ENCODE measurements at places on chromosomes 2 and 18.
A peak's percentile ranks its signal among the peaks of the same experiment; 100 is the strongest.

DNA sequence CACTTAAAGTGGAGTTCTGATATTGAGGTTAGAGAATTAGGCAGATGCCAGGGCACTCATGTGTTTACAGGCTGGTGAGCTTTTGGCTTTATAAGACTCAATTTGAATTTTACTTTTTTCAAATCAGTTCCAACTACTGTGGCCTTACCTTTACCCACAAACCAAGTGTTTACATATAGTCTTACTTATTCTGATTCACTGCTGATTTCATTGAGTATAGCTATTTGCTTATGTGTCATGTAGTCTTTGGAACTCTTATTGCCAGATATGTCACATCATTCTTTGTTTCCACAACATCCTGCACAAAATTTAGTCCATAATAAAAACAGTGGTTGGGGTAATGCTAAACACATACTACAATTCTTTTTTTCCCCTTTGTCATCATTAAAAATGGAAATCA lies 96.5 kb downstream of the XIRP2 start:
- DNase-seq: no peak

GRCh38 chr2:175004980-175005732 lies at the start of gene CHN1:
Gene CHN1 (minus strand): TSS chr2:175005381. CDS start chr2:175004912, 469 bp downstream.
- peak; percentile 52 for DNase-seq

DNA sequence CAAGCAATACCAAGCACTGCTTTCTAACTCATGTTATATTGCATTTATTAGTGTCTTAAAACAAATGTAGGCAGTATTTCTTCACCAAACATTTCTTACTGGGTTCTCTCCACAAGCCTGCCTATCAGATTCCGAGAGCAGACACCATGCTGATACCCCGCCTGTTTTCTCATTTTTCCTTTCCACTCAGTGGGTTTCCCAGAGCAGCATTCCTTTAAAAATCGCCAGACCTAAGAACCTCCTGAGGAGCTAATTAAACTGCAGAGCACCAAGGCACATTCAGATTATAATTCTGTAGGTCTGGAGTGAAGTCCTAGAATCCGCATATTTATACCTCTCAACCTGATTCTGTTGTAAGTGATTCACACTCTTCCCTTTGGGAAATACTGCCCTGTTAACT lies 405.6 kb downstream of the TNS1 start:
- DNase-seq: no peak

DNA sequence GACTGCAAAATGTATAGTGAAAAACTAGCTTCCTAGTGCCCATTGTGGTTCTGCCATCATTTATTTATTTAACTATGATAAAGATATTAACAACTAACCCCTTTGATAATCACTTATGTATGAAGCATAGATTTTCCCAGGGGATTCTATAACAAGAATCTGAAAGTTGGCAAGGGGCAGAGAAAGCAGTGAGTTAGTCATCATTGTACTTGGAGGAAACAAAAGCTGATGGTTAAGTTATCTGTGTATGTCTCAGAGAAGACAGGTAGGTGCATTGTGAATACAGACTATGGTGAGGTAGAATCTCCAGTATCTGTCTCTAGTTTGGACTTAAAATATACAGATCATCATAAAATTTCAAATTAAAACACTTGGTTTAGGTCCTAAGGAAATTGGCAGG lies 2159.1 kb upstream of the CELF4 start:
- DNase-seq: no peak

- no peak for DNase-seq
Observed at GRCh38 chr2:17972991-17973390, 94.5 kb downstream of the KCNS3 start.

- no peak for DNase-seq
Observed at GRCh38 chr18:57025540-57025939, 121.3 kb upstream of the BOD1L2 start.

DNA sequence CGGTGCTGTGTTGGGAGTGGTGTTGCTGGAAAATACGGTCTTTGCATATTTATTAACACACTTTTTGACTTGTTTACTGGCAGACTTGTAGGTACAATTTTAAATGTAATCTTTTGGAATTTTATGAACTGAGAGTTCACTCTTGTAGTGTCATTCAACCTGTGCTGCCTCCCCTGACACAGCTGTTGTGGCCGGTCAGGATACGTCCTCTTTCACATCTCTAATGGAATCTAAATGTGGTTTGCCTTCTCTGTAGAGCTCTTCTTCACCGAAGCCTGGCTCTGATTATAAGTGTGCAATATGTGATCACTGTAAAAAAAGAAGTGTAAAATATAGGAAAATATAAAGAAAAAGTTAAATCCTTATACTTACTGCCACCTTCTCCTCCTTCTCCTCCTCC lies 94.7 kb downstream of the MAP4K4 start:
- DNase-seq: no peak

- DNase-seq: no peak
Observed at GRCh38 chr2:40439473-40439872, 12.4 kb downstream of the SLC8A1 start.

GRCh38 chr2:106745468-106745867 lies 140.5 kb downstream of the ST6GAL2 start:
- DNase-seq: no peak

DNA sequence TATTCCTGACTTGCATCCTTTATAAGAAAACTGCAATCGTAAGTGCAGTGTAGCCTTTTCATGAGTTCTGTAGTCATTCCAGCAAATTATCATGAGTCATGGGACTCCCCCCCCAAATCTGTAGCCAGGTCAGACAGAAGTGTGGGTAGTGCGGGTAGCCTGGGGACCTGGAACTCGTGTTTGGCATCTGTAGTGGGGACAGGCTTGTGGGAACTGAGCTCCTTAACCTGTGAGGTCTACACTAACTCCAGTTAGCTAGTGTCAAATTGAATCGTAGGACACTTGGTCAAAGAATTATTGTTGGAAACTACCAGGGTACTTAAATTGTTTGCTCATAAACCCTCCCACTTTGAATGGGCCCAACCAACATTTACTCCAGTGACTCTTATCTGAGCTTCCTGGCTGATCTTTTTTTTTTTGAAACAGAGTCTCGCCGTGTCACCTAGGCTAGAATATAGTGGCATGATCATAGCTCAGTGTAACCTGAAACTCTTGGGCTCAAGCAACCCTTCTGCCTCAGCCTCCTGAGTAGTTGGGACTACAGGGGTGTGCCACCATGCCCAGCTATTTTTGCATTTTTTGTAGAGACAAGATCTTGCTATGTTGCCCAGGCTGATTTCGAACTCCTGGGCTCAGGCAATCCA lies 12.4 kb downstream of the PFN4 start:
- no peak for DNase-seq

DNA sequence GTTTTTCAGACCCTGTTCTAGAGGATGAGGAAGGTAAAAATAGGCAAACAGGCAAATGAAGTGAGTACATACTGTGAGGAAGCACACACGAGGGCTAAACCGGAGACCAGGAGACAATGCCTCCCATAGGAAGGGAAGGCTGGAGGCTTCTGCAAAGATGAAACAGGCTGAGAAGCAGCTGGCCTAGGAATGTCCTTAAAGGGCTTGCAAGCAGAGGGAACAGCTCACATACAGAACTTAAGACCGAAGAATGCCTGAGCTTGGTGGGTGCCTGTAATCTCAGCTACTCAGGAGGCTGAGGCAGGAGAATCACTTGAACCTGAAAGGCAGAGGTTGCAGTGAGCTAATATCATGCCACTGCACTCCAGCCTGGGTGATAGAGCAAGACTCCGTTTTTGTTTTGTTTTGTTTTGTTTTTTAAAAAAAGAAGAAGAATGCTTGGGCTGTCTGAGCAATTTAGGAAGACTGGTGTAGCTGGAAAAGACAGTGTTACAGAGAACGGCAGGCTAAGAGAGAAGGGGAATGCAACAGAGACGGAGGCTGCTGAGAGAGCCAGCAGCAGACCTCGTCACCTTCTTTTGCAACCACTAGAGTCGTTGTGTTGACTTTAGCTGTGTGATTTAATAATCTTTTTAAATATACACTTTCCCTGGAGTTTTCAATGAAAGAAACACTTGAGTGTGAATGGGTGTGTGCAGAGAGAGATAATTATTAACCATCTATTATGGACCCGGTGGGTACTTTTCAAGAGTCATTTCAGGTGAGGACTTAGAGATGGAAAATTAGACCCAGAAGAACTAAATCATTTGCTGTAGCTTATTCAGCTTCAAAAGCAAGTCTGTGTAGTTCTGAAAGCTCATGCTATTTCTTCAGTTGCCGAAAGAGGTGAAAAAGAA lies 232.8 kb downstream of the GALR1 start:
- DNase-seq: no peak

DNA sequence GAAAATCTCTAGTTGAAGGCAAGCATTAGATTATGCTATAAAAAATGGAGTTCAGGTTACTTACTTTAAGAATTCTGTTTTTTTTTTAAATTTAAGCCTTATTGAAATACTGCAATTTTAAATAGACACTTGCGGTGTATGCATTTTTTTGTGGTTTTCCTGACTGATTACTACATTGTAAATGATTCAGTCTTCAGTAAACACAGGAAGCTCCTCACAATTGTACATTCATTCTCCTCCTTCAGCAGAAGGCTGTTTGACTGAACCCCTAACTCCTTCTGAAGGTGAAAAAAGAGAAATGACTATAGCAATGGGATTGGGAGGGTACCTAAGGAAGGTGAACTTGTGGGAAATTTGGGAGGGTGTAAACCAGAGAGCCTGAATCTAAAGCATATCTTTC lies 136.1 kb downstream of the GCA start:
- DNase-seq: no peak

GRCh38 chr2:83531206-83531826 lies 927.8 kb downstream of the SUCLG1 start:
- no peak for DNase-seq

GRCh38 chr2:53366543-53366942 lies 401.1 kb upstream of the CHAC2 start:
- no peak for DNase-seq

GRCh38 chr2:66070721-66071602 lies 364.0 kb upstream of the MEIS1 start:
- DNase-seq: no peak

DNA sequence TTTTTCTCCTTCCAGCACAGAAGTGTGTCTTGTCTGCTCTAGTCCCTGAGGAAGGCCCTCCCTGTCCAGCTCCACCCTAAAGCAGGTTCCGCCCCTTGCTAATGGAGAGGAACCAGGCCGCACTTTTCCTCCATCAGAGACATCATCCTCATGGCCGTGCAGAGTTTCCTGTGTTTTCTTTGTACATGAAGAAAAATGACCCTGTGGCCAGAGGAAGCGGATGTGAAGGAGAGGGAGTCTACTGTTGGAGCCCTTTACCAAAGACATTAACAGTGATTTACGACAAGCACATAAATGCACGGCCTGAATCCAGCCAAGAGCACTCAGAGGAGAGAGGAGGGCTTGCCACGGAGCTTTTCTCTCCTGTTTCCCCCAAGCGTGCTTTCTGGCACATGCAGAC lies 109.5 kb downstream of the RNF144A start:
- DNase-seq: no peak

GRCh38 chr2:164871404-164871803 lies 29.8 kb upstream of the COBLL1 start:
- no peak for DNase-seq

DNA sequence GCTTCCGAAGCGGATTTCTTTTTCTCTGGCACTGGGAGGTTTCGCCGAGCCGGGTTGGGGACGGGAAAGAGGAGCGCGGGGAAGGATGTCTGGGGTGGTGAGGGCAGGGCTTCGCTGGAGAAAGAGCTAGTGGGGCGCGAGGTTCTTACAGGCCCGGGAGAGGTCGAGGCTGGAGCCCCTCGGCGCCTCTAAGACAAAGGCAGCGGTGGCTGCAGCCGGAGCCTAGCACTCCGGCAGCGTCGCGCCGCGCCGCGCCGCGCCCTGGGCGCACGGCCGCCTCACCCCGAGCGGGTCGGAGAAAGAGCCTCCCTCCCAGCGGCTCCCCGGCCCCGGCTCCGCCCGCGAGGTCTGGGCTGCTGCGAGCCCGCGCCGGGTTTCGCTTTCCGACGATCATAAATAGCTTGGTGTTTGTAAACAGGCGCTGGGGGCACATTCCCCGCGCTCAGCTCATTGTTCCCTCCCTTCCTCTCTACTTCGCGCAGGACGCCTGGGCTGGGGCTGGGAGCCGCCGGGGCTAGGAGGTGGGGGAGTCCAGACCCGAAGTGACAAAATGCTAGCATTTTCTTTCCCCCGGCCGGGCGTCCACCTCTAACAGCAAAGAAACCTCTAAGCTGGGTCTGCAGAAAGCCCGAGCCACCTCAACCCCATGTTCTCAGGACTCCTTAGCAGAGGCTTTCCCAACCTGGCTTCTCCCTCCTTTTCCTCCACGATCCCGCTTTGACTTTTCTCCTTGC lies 813 bp upstream of the MEIS1 start:
- DNase-seq: no peak

- DNase-seq: no peak
Observed at GRCh38 chr2:226396541-226396940, 403.1 kb downstream of the IRS1 start.

- DNase-seq: no peak
Observed at GRCh38 chr18:66754335-66754734, 150.4 kb upstream of the CDH19 start.

DNA sequence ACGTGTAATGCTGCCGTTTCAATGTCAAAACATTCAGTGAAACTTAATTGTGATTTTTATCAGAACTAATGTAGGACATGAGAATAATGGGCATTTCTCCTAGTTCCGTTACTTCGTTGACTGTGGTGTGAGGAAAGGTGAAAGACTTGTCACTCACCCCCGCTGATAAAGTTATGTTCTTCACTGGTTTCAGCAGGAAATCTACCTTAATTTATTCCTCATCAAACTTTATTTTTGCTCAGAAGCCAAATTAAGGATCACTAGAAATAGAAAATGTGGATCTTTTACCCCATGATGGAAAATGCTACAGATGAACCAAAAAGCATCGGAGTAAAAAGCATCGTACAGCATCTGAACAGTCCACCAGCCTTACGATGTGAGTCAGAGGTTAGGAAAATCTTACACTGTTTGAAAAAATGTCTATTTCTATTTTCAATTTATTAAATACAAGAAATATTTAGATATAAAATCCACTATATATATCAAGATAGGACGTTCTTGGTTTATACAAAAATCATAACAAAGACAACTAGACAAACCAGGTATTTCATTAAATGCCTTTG lies 1.0 kb upstream of the ROCK1 start:
- DNase-seq: no peak

DNA sequence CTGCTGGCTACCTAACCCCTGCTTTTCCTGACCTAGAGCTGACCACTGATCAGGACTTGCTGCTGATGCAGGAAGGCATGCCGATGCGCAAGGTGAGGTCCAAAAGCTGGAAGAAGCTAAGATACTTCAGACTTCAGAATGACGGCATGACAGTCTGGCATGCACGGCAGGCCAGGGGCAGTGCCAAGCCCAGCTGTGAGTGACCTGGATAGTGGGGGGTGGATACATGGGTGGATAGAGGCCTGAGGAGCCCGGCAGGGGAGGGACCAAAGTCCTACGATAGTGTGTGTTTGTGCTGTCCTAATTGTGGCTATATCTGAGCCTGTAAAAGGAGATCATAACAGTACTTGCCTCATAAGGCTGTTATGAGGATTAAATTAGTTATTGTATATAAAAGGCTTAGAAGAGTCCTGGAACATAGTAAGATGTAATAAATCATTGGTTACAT lies 8.2 kb downstream of the PLCD4 start:
- no peak for DNase-seq

- no peak for DNase-seq
Observed at GRCh38 chr2:3667151-3667631, 9.2 kb downstream of the ALLC start.

Data from T-helper 2 cell (primary cell).